ENCODE measurements at places on chromosomes 5 and 9.

DNA sequence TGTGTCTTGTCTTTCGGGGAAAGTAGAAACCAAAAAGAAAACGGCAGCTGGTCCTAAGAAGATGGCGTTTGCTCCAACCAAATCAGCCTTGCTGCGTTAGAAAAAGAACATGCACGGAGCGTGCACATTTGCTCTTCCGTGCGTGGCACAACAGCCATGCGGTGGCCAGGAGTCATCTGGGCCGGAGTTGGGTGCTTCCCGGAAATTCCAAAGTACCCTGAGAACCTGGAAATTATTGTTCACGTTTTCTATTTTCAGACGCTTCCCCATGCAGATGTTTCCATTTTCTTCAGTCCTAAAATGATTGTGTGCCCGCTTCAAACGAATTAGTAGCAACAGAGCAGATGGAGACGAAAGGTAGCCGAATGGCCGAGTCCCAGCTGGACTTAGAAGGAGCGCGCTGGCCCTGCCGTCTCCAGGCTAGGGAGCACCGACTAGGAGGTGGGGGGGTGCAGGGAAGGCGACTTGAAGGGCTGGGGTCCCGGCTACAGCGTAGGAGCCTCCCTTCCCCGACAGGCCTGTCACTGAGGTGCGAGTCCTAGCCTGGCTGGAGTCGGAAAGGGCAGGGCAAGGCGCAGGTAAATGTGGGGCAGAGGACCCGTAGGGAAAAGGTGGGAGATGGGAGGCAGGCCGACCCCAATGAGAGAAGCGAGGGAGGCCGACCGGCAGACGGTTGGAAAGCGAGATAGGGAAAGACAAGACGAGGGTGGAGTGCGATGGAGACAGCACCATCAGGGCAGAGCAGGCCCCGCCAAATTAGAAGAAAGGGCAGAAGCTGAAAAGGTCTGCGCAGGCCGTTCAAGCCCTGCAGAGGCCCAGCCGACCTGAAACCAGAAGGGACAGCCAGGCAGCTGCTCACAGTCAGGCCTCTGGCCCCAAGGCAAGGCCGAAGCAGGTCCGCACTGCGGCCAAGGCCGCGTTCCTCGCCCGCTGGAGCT, 1.4 kb downstream of the BARX1 start:
- DNase-seq, result no peak

GRCh38 chr5:664343-664993, 28.7 kb downstream of the TPPP start:
- no peak for DNase-seq

GRCh38 chr9:123556464-123557435, 200.8 kb downstream of the CRB2 start:
- DNase-seq, result no peak

DNA sequence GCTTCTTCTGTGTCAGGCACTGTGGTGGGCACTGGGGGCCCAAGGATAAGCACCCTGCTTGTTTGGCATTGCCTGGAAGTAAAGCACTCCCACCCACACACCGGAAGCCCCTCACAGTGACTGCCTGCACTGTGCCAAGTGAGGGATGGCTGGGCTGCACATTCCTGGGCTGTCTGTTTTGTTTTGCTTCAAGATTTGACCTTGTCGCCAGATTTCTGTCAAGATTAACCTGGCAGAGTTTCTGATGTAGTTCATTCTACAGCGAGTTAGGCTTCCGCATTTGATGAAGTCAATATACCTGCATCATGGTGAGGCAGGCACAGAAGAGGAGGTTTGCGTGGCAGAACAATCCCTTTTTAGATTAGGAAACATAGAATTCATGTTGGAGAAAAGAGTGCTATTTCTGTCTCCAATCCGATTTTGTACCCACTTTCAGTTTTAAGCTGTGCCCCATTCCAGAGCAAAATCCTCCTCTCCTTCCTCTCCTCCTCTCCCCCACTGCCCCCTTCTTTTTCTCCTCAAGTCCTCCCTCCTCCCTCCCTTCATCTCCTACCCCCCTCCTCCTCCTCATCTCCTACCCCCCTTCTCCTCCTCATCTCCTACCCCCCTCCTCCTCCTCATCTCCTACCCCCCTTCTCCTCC, 14.4 kb upstream of the BOD1 start:
- DNase-seq, result no peak

GRCh38 chr9:121399883-121400607, 30.0 kb upstream of the STOM start:
- DNase-seq, result peak; percentile 85

DNA sequence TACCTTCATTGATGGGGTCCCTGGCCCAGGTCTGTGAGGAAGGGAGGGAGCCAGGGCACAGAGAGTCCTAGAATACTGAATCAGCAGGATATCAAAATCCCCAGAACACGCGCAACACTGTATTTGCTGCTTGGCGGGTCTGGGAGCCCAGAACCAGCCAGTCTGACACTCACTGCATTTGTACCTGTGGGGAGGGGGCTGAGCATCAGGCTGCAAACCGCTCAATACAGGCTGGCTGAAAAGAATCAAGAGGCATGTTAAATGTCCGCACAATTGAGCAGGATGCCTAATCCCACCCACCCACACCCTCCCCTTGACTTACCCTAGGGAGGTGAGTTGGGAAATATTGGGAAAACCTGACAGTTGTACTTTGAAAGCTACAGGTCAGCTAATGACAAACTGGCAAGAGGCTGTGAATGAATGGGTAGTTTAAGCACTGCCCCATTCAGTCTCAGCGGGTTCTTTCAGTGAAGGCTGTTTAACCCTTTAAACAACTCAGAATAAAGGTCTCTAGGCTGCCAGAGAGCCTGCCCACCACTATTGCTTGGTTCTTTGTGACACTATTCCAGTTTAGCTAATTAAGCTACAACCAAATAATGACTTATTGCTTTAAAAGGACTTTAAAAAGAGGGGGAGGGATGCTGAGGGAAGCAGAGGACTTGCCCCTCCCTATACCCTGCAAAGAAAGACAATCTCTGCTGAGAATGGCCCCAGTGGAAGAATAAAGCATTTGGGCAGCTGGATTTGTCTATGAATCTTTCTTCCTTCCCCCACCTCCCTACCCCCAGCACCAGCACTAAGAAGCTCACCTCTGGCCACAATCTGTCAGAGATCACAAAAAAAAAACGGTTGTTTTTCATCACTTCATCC, 5.0 kb downstream of the SPRY4 start:
- no peak for DNase-seq

- DNase-seq, result no peak
Measured at GRCh38 chr9:31671011-31671410, 713.4 kb upstream of the ACO1 start.

GRCh38 chr5:91367344-91367743, 15.8 kb downstream of the ARRDC3 start:
- DNase-seq, result peak; percentile 25

- DNase-seq, result no peak
Measured at GRCh38 chr5:130011986-130012385, 107.7 kb downstream of the CHSY3 start.

GRCh38 chr5:34655354-34655991, 655 bp upstream of the RAI14 start:
- peak; percentile 82 for DNase-seq

DNA sequence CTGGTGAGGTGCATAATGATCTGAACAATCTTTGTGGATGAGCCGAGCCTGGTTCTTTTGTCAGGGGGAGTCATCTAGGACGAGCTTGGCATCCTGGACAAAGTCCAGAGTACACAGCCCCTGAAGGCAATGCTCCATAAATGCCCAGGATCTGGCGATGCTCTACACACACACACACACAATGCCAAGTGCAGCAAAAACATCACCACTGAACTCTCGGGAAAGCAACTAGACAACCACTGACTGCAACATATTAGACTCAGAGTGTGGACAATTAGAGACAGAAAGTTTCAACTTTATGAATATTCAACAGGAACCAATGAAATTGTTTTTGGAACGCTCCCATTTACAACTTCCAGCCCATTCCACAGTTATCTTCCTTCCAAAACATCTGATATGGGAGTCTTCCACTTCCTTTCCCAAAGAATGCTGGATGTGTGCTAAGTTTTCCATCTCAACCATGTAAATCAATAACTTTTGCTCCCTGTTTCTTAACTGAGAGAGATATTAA, 227.6 kb upstream of the ANKRD55 start:
- no peak for DNase-seq

DNA sequence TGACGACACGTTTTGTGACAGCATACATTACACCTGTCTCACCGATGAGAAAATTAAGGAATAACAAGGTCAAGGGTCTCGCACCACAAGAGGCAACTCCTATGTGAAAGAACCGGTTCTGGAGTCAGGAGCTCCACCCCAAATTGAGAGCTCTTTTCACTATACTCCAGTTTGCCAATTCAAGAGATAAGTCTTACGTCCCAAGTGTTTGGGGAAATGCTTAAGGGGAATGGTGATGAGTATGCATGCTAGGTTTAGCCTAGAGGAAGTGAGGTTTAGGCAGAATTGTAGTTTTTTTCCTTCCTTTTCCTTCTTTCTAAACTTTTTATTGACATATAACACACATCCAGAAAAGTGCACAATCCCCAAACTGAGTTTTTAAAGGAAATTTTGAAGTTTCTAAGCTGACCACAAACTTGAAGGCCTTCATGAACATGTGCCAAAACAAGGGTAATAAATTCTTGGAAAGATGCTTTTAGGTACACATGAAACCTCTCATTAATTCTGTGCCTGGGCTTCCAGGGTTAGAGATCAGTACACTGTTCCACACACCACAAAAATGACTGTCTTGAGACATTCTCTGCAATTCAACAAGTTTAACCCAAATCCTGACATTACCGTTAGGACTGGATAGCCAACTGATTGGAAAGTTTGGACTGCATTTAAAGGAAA, 127.6 kb upstream of the SLC1A3 start:
- DNase-seq, result no peak

GRCh38 chr9:97668485-97668884, 28.7 kb downstream of the XPA start:
- DNase-seq, result no peak

- DNase-seq, result peak; percentile 37
Measured at GRCh38 chr5:127041571-127041970, 11.2 kb upstream of the MARCHF3 start.

DNA sequence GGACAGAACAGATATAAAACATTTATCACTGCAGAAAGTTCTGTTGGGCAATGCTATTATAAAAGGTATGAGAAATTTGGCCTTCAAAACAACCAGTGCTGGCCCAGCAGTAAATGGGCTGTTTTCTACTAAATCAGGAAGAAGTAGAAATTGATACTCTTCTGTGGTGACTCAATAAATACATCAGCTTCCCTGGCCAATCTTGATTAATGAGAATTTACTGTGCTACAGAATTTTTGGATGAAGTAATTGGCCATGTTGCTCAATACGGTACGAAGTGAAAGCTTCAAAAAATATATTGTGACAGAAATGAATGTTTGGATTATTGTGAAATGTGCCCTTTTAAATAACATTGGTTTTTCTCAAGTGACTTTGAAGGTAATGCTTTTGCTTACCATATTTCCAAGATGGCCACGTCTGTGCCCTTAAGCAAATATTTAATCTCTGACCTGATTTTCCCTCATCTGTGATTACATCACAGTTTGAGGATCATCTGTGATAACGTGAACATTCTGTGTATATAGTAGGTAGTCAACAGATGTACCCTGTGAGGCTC, 4.2 kb downstream of the DNAJA1 start:
- DNase-seq, result peak; percentile 65

- peak; percentile 3 for DNase-seq
Measured at GRCh38 chr5:62111428-62111827, 194.6 kb upstream of the KIF2A start.

- DNase-seq, result no peak
Measured at GRCh38 chr9:115032296-115032695, 85.7 kb downstream of the TNC start.

DNA sequence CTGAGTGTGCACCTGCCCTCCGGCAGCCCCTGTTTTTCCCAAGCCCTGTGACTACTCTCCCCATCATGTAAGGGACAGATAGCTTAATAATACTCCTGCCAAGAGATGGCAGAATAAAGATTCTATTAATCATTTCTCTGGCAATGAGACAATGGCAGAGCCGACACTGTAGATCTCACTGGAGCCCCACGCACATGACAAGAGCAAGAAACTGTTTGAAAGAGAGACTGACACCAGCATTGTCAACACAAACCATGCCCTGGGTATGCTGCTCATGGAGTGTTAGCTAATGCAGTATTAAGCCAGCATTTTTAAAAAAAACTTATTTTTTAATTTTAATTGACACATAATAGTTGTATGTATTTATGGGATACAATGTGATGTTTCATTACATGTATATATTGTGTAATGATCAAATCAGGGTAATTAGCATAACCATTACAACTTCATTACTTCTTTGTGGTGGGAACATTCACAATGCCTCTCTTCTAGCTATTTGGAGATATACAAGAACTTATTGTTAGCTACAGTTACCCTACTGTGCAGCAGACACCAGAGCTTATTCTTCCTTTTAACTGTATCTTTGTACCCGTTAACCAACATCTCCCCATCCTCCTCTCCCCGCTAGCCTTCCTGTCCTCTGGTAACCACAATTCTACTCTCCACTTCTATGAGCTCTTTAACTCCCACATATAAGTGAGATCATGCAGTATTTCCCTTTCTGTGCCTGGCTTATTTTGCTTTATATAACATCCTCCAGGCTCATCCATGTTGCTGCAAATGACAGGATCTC, 31.5 kb upstream of the SEMA4D start:
- no peak for DNase-seq

- DNase-seq, result no peak
Measured at GRCh38 chr5:143701493-143701892, 110.5 kb upstream of the HMHB1 start.

GRCh38 chr5:177336112-177336511, 15.4 kb downstream of the LMAN2 start:
- DNase-seq, result peak; percentile 17

- DNase-seq, result no peak
Measured at GRCh38 chr9:134230092-134230941, 66.0 kb upstream of the RNU6ATAC start.

GRCh38 chr9:35756275-35757225, 2.5 kb upstream of the MSMP start:
- peak; percentile 69 for DNase-seq

DNA sequence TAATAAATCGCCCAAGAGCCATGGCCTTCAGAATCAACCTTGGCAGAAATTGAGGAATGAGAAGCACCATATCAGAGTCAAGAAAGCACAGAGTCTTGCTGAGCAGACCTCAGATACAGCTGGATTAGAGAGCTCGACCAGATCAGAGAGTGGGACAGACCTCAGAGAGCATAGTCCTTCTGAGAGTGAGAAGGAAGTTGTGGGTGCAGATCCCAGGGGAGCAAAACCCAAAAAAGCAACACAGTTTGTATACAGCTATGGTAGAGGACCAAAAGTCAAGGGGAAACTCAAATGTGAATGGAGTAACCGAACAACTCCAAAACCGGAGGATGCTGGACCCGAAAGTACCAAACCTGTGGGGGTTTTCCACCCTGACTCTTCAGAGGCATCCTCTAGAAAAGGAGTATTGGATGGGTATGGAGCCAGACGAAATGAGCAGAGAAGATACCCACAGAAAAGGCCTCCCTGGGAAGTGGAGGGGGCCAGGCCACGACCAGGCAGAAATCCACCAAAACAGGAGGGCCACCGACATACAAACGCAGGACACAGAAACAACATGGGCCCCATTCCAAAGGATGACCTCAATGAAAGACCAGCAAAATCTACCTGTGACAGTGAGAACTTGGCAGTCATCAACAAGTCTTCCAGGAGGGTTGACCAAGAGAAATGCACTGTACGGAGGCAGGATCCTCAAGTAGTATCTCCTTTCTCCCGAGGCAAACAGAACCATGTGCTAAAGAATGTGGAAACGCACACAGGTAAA, 4.5 kb downstream of the NFX1 start:
- no peak for DNase-seq

All from foreskin fibroblast (primary cell).